GOT3 (cell line): ENCODE measurements at places on chromosomes 11 and 22.

DNA sequence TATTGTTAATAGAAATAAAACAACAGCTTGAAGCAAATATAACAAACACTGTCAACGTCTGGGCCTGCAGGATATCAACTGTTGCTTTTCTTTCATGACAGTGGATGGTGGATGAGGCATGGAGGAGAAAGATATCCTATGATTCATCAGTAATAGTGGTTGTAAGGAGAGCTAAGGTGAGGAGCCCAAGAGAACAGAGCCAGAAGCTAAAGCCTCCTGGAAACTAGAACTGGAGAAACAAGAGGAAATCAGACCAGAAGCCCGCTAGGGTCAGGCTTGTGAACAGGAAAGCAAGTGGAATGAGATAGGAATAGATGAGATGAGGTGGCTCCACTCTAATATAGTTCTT is 37.7 kb upstream of the MMP12 start:
- no peak for DNase-seq

DNA sequence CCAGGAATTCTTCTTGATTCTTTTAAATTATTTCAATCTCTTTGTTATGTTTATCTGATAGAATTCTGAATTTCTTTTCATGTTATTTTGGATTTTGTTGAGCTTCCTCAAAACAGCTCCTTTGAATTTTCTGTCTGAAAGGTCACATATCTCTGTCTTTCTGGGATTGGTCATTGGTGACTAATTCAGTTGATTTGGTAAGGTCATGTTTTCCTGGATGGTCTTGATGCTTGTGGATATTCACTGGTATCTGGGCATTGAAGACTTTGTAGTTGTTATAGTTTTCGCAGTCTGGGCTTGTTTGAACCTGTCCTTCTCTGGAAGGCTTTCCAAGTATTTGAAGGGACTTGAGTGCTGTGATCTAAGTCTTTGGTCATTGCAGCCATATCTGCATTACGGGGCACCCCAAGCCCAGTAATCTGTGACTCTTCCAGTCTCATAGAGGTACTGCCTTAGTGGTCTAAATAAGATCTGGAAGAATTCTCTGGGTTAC is 18.9 kb upstream of the INSC start:
- DNase-seq = no peak

- no peak for DNase-seq
These were observed 388.4 kb downstream of the SOX6 start for GRCh38 chr11:15967966-15968365.

- no peak for DNase-seq
These were observed 34.3 kb downstream of the BTG4 start for GRCh38 chr11:111477898-111478297.

DNA sequence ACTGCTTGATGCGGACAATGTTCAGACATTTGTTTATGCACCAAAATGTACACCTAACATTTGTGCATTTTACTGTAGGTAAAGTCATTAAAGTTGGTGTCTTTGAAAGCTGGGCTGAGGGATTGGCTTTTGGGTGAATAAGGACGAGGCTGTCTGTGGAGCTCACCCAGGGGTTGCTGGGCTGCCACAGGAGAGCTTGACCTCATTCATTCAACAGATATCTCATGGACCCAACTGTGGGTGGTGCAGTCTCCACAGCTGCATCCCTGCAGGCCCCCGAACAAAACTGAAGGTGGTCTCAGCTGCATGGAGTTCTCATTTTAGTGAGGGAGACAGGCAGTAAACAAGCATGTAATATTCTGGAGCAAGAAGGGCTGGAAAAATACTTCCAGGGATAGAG is 32.7 kb downstream of the SGSM3 start:
- no peak for DNase-seq

GRCh38 chr11:67048515-67049130 is 8.0 kb upstream of the RHOD start:
- no peak for DNase-seq

DNA sequence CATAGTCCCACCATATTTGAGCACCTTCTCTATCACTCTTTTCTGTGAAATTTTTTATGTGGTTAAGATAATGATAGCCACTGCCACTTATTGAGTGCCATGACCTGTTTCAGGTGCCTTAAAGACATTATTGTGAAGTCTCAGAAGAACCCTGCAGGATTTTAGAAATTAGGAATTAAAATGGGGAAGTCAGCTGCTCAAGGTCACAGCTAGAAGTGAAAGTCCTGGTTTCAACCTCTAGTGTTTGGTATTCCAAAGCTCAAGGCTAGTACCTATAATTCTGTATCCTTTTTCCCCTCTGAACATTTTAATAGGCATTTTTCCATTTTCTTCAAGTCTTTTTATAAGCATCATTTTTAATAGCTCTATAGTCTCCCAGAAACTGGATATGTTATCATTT is 9.0 kb upstream of the RRM1 start:
- DNase-seq = no peak

DNA sequence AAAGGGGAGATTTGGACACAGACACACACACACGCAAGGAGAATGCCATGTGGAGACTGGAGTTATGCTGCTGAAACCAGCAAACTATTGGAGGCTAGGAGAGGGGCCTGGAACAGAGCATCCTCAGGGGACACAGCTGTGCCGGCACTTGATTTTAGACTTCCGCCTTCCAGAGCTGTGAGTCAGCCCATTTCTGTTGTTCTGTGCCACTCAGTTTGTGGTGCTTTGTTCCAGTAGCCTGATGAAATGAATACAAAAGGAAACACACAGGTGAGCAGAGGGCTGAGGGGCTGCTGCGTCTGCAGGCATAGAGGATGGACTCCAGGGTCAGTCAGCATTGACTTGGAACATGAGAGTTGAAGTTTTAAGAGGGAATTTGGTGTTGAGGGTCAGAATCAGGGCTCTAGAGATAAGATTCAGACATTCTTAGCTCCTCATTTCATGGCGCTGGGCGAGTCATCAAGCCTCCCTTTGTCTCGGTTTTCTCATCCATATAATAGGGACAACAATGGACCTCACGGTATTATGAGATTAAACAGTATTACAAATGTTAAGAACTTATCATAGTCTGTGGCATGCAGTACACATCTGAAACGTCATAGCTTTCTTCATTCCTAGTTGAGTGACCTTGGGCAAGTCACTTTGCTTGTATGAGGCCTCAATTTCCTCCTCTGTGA is 191.0 kb downstream of the MIAT start:
- no peak for DNase-seq

- DNase-seq = no peak
These were observed 3.6 kb upstream of the ARAP1 start for GRCh38 chr11:72755713-72756285.

- no peak for DNase-seq
These were observed 9.7 kb downstream of the USP2 start for GRCh38 chr11:119371778-119372182.

GRCh38 chr11:112734207-112734606 is 227.0 kb upstream of the NCAM1 start:
- DNase-seq = no peak

GRCh38 chr11:120182790-120183491 is 27.9 kb upstream of the OAF start:
- DNase-seq = no peak

DNA sequence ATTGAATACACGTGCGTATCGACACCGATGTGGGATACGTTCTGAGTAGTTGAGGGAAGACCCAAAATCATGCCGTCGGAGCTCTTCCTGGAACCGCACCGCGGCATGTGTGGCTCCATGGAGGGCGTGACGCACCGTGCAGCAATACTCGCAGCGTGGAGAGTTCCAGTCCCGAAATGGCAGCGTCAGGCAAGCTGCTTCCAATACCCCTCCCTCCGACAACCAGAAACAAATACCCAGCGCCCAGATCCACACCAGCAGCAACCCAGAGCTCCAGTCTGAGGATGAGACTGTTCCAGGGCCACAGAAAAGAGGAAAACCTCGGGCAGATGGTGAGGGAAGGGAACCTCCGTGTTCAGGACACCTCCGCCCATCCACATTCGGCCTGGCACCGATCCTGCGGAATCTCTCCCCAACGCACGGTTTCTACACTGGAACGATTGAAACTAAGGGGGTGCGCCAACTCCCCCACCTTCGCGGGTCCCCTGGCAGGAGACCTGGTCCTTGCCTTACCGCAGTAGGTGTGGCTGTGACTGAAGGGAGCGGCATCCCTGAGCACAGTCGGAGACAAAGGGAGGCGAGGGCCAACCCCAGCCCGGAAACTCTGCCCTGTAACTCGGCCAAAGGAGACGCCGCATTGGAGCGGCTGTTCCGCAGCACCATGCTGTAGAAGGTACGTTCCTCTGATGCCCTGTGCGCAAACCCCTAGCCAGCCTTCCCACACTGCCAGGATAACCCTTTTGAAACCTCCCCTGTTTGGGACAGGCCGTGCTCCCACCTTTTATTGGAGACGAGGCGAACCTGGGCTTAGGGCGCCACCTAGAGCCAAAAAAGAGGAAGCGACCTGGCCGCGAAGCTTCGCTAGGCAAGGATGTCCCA is 28.2 kb downstream of the DBX1 start:
- no peak for DNase-seq

- DNase-seq = no peak
These were observed 97.0 kb downstream of the RDX start for GRCh38 chr11:110199184-110199981.

DNA sequence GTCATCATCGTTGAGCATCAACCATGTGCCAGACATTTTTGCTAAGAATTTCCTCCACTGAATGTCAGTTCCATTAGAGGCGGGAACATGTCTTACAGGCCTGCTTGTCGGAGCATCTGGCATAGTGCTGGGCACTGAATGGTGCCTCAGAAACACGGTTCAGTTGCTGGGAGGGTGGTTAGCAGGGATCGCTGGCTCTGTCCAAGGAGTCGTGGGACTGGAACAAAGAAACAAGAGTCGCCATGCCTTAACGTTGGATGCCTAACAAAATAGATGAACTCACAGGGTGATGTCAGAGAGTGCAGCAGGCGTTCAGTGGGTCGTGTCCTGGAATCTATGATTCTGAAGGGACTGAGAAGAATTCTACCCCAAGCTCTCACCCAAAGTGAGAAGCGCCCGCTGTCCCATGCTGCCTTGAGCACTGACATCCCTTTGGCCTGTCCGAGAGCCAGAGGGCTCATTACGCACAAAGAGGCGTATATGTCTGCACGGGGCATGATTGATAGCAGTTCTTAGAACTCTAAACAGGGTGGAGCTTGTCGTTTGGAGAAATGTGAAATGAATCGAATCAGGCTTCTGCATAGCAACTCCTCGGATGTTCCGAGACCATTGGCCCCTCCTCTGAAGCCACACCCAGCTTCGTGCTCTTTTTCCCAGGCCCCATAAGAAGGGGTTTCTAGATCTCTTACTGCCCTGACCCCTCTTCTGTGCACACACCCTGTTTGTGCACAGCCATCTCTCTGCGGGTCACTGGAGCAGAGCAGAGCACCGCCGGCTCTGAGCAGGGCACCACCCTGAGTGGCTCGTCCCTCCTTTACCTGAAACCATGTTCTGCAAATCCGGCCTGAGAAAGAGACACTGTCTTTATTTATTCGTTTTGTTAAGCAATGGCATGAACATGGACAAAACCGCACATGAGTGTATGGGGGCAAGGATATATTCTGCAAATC is 113.1 kb upstream of the B3GAT1 start:
- no peak for DNase-seq

DNA sequence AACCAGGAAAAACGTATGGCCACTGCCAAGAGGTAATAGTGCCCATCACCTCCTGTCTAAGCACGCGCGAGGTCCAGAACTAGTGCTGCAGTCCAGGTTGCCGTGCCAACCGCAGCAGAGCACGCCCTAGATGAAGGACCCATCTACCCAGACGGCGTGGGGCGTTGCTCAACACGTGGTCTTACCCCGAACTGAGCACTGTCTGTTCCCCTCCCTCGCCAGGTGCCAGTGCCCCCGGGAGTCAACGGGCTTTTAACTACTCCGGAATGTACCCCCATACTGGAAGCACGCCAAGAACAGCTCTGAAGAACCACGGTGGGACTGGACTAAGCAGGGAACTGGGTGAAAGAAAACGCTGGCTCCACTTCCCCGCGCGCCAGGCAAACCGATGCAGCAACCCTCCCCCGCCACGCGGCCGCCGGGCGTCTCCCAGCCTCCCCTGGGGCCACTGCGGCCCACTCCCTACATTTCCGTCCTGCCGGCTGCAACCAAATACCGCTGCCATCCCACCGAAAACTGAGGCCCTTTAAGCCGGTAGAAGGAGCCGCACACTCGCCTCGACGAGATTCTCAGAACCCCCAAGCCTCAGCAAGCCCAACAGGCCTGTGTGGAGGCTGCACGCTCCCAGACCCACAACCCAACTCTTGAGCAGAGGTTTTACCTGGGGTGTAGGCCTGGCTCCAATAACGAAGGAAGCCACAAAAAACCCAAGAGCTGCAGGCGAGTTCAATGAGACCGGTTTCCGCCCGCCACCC is at the start of gene HSPA8:
HSPA8 (minus strand) TSS at position 734 of the 755 bp plus-strand sequence. CDS start 812 bp downstream, outside the sequence.
- DNase-seq = peak; percentile 44

DNA sequence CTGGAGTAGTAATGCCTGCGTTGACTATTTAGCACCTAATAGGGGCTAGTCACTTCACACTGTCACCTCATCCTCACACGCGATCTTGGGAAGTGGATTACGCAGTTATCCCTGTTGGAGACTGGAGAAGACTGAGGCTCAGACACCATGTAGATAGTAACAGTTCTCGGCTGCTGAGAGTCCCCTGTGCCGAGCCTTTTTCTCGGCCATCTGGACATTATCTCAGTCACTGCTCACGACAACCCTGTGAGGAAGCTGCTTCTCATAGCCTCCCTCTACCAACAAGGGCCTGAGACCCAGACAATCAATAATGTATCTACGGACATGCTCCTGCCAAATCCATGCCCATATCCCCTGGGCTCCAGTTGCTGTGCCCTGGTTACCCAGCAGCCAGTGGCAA is 25.9 kb downstream of the SCUBE1 start:
- DNase-seq = no peak

DNA sequence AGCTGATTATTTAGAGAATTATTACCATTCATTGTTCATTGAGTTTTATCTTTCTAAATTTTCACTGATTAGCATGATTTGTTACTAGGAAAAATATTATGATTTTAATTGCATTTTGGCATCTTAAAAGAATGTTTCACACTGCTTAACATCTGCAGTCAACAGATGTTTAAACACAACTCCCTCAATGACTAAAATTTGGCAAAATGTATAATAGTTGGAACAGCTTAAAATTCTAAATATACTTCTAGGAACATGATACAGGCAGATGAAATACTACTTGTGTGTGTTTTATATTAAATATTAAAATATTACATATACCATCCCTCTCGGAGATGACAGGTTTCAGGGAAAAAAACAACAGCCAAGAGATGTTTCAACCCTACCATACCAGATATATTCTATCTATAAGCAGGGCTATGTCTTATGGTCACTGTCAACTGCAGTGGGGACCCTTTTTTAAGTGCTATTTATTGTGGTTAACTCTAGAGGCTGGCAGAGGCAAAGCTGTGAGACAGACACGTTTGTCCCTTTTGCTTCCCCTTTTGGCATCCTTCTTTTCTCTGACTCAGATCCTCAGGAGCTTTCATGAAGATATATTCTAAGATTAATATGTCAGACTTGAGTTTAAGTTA is 81.9 kb downstream of the BDNF start:
- DNase-seq = no peak

- no peak for DNase-seq
These were observed 46.3 kb downstream of the ACAT1 start for GRCh38 chr11:108167624-108168023.
